ENCODE measurements at places on chromosomes 11 and 22.

- DNase-seq: peak; percentile 76
Observed at GRCh38 chr11:88102598-88102934, 72.7 kb downstream of the RAB38 start.

GRCh38 chr11:122140500-122140899 lies 24.5 kb upstream of the BLID start:
- no peak for DNase-seq

- peak; percentile 56 for DNase-seq
Observed at GRCh38 chr22:22201185-22201929, 43.2 kb upstream of the VPREB1 start.

- DNase-seq: peak; percentile 6
Observed at GRCh38 chr22:45344334-45344733, 34.6 kb downstream of the FAM118A start.

DNA sequence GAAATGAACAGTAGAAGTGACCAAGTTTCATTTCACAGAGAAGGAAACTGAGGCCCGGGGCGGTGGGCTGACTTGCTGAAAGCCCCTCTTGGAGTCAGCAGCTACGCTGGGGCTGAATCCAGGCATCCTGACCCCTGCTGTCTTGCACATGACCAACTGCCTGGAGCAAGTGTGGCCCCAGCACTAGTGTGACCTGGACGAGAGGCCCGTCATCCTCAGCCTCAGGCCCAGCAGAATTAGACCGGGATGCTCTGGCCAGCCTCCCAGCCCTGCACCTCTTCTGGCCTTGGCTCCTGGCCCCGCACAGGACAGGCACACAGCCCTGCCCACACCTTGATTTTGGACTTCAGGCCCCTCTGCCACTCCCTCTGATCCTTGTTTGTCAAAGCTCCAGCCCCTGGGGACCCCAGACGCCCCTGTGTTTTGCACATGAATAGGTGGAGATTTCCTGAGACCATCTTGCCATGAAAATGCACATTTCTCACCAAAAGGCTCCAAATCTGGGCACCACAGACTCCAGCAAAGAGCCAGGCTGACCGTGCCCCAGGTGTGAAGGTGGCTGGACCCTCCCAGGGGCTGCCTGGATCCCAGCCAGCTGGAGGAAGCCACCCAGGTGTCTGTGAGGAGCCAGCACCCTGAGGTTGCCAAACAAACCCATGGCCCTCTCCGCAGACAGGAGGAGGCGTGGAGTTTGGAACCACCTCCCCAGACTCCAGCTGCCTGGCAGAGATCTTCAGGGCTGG lies 24.9 kb downstream of the FGF4 start:
- no peak for DNase-seq

GRCh38 chr22:30933457-30933856 lies 35.1 kb downstream of the MORC2 start:
- DNase-seq: no peak

- DNase-seq: no peak
Observed at GRCh38 chr11:128724891-128725611, 31.2 kb downstream of the FLI1 start.

GRCh38 chr22:30552719-30553118 lies 6.2 kb upstream of the SEC14L6 start:
- DNase-seq: no peak

- DNase-seq: no peak
Observed at GRCh38 chr22:40741116-40741515, 61.8 kb downstream of the MCHR1 start.

GRCh38 chr11:117618982-117619355 lies 178.0 kb downstream of the DSCAML1 start:
- no peak for DNase-seq

DNA sequence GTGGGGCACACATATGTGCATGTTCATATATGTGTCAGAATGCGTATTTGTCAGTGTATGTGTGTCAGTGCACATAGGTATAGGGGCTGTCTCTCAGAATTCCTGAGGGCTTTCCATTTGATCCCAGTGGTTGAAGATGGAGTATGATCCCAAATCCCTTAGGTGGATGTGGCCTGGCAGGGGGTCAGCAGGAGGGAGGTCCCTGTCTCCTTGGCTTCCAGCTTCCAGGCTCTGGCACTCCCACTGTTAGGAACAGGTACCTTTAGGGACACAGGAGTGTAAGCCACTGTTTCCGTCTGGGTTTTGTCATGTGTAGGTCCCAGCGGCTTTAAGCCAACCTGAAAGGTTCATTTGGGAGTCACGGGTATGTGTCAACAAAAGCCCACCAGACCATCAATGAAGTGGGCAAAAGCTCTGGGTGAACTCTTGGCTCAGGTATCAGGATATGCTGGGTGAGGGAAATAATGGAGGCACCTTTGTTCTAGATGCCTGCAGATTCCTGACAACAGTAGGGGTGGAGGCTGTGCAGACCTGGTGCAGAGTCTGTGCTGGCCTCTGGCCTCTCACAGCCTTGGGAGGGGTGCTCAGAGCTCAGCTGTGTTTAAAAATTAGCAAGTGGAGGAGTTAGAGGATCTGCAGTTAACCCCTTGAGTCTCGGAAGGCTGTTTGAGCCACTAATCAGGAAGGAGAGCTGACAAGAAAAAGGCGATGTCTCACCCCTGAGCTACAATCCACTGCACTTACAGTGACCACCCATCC lies 9.0 kb downstream of the KCNQ1OT1 start:
- DNase-seq: no peak

DNA sequence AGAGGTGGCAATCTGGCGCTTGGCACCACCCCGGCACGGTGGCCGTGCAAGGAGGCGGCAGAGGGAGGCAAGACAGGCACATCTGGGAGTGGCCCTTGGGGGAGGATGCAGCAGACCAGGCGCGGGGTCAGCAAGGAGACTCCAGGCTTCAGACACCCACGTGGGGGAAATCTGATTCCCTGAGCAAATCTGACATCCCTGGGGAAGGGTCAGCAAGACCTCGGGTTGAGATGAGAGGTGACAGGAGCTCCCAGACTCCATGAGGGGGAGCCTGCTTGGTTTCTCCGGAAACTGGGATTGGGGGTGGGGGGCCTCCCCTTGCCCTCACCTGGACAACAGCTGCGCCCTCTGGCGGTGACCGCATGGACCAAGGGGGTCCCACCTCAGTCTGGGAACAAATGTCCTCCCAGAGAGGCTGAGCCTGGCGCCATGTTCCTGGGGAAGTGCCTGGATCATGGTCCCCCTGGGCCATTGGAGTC lies 4.0 kb upstream of the RCOR2 start:
- no peak for DNase-seq

DNA sequence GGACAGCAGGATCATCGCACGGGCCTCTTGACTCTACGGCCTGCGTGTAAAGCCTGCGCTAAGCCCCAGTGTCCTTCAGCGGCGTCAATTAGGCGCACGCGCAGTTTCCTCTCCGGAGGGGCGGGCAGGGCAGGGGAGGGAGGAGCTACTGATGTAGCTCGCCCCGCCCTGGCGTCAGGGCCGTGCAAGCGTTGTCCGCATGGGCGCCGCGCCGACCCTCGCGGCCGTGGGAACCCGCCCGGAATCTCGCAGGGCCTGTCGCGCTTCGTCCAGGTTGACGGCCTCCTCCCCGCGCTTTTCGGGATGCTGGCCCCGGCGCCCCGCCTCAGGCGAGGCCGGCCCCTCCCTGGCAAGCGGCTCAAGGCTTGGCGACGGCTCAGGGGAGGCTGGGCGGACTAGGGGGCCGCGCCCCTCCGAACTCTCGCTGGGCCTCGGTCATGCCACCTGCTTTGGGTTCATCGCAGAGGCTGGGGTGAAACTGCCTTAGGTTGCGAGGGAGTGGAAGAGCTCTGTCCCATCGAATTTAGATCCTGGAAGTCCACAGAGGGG lies 61.1 kb downstream of the ST3GAL4 start:
- peak; percentile 87 for DNase-seq

- no peak for DNase-seq
Observed at GRCh38 chr11:73374151-73374550, 2.0 kb upstream of the RELT start.

- DNase-seq: no peak
Observed at GRCh38 chr11:85772695-85773094, 38.2 kb downstream of the SYTL2 start.

DNA sequence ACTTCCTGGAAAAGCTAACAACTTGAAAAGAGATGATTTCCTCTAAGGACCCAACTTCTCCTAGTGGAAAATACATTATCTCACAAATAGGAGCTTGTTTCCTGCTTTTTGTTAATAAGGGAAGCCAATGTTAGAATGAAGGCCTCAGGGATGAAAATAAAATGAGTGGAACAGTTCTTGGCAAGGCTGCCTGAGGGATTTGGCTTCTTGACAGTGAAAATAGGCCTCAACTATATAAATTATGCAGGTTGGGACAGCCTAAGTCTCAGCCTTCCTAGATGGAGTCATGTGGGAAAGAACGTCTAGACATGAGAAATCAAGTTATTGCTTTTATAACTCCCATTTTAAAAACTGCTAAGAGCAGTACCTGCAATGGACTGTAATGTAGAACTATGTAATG lies 92.8 kb upstream of the FIBIN start:
- DNase-seq: no peak

GRCh38 chr11:134521452-134522289 lies 109.6 kb upstream of the B3GAT1 start:
- no peak for DNase-seq

GRCh38 chr22:23137468-23137867 lies 4.3 kb downstream of the RSPH14 start:
- DNase-seq: no peak

DNA sequence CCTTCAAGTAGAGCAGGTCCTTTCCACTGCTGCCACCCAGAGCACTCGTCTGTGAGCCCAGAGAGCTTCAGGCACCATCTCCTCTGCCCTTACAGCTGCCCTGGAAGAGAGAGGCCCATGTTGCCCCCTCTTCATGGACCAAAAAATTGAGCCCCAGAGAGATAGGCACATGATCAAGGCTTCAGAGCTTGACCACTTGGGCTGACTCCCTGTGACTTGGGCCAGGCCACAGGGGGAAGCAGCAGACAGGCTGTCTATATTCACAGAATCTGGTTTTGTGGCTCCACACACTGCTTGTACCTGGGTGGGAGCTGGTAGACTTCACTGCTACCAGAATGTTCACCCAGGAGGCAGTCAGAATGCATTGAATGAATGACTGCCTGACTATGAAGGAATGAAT lies 58.2 kb downstream of the SMIM38 start:
- no peak for DNase-seq

GRCh38 chr22:50165436-50166123 lies 5.0 kb upstream of the PANX2 start:
- no peak for DNase-seq

GRCh38 chr22:45159652-45160462 lies 3.9 kb upstream of the NUP50 start:
- DNase-seq: peak; percentile 36

DNA sequence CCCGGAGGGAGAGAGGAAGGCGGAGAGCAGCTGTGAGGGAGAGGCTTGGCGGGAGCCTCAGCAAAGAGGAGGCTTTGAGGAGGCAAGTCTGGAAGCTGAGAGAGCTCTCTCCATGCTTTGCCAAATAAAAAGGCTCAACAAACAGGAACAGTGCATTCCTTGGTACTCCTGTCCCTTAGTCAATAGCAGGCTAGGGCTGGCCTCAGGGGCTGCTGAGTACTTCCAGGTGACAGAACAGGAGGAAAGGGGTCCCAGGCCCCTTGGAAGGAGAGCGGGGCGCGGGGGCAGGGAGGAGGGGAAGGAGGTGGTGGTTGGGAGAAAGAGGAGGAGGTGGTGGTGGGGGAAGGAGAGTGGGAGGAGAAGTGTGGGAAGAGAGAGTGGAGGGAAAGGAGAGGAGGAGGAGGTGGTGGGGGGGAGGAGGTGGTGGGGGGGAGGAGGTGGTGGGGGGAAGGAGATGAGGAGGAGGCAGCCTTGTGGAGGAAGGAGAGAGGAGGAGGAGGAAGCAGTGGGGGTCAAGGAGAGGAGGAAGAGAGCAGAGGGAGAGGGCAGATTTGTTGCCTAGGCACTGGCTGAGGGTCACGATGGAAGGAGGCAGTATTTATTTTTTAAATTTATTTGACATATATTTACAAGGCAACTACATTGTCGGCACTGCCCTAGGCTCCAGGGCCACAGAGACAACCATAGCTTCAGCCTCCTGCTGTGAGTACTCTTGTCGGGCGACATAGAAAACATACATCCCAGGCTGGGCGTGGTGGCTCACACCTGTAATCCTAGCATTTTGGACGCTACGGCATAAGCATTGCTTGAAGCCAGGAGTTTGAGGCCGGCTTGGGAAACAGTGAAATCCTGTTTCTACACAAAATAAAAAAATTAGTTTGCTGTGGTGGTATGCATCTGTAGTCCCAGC lies 74.2 kb upstream of the ZBED5 start:
- DNase-seq: no peak

DNA sequence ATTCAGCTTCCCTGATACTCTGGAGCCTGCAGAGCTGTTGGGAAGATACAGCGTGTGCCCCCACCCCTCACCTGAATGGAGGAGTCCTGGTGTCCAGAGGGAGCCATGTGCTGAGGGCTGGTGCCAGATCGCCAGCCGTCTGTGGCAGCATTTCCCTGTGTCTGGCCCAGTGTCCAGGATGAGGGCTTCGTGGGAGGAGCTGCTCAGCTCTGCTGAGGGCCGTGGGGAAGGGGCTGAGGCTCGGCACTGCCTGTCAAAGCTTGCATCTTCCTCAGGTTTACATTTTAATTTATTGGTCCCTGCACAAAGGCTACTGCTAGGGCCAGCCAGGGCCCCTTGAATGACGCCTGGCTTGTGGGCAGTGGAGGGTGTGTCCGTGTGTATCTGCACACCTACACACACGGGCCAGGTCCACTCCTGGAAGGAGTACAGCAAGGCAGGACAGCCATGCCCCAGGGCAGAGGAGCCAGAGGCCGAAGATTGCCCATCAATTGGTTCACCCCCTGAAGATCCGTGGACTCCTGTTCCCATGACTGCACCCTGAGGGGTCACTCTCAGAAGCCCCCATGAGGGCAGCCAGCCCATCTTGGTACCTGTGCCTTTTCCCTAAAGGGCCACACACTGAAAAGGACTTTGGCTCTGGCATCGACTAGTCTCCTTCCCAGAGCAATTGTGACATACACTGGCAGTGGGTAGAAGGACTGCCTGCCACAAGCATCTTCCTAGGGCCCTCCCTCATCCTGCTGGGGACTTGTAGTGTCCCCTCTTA lies 107.7 kb upstream of the PARVA start:
- no peak for DNase-seq

DNA sequence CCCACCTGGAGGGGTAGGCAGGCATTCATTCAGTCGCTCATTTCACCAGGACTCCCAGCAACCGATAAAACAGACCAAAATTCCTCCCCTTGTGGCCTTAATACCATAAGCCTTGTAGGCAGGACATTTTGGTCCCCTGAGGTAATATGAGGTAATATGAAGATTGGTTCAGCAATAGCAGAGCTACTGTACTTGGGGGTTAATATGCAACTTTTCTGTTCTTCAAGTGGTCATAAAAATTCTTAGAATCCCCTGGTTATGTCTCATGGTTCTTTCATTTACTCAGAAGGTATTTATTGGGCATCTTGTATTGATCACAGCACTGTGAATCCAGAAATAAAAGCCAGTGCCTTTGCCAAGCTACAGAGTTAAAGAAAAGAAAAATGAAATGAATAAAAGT lies 29.8 kb downstream of the SHISA8 start:
- DNase-seq: no peak

All from suppressor macrophage treated with lipopolysaccharide for 4 hours (primary cell).